ENCODE measurements at places on chromosomes 1 and 21.
A peak's percentile ranks its signal among the peaks of the same experiment; 100 is the strongest.

DNA sequence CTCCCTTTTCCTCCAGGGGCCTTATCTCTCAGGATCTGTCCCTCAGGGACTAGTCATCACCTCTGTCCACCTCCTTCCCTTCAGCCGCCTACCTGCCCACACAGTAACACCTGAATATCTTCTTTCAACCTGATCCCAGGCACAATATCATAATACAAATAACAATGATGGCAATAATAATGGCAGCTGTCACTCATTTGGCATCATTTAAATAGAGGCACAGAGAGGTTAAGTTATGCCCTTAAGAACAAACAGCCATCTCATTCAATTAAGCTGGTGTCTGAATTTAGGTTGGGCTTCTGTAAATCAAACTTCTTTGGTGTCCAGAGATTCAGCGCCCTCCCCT is 47.5 kb downstream of the AHDC1 start:
- no peak for DNase-seq

GRCh38 chr1:159829822-159830465 is 3.3 kb downstream of the SLAMF8 start:
- no peak for DNase-seq

GRCh38 chr1:75908717-75909152 is 23.5 kb downstream of the ASB17 start:
- DNase-seq, result no peak

DNA sequence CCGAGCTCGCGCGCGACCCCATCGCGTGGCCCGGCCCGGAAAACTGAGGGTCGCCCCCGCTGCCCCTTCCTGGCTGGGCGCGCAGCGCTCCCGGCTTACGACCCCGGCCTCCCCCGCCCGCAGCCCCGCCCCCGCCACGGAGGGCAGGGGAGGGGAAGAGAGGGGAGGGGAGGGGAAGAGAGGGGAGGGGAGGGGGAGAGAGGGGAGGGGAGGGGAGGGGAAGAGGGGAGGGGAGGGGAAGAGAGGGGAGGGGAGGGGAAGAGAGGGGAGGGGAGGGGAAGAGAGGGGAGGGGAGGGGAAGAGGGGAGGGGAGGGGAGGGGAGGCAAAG is 6.7 kb upstream of the ANKRD65 start:
- DNase-seq, result no peak

- DNase-seq, result no peak
Observed at GRCh38 chr21:42722808-42723473, 69.5 kb downstream of the PDE9A start.

GRCh38 chr1:164613176-164613575 is 54.2 kb downstream of the PBX1 start:
- no peak for DNase-seq

GRCh38 chr1:107142140-107142542 is 1.3 kb downstream of the NTNG1 start:
- DNase-seq, result no peak

DNA sequence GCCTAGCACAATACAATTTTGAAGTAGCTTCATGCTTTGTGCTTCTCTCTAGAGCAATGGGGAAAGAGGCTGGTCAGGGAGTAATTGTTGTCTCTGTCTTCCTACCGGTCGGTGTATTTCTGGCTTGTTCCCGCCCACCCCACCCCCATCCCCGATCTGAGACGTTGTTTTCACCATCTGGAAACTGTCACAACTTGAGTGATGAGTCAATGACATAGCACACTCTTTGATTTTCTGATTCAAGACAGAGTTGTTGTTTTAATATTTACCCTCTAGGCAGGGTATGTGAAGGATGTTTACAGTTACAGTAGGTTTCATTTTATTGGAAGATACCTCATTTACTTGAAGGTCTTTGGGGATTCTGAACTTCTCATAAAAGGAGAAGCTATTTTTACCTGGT is 7.0 kb downstream of the IL12RB2 start:
- no peak for DNase-seq

DNA sequence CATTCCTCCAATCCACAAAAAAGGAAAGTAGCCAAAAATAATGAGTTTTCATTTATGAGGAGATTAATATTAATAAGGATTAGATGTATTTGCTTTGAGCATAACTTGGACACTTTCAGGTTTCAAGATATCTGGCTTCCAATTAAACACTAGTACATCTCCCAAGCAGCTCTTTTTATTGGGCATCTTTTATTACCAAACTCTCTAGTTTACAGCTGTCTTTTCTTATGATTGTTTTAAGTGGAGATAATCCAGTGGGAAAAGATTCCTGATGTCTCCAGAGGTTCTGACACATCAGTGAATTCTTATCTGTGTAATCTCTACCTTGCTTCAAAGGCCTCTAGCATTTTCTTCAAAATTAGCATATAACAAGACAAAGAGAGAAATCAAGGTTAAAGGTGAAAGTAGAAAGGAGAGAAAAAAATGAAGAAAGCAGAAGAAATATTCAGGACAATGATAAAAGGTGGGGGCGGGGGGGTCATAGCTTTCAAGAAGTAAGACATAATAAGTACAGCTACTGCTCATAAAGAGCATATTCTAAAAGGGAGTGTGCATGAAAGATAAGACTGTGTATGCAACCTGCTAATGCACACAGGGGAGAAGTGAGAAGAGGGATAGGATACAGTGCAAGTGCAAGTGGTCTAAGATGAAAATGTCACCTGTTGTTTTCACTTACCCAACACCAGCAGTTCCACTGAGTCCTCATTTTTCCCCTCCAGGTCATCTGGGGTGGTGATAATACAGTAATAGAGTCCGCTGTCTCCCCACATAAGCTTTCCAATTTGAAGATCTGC is 19.1 kb downstream of the ILDR2 start:
- no peak for DNase-seq

DNA sequence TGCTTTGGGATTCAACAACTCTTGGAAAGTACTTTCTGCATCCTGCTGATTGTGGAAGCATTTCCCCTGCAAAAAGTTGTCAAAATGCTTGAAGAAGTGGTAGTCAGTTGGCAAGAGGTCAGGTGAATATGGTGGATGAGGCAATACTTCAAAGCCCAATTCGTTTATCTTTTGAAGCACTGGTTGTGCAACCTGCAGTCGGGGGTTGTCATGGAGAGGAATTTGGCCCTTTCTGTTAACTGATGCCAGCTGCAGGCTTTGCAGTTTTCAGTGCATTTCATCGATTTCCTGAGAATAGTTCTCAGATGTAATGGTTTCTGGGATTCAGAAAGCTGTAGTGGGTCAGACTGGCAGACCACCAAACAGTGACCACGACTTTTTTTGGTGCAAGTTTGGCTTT is 47.6 kb upstream of the GJA5 start:
- DNase-seq, result no peak

DNA sequence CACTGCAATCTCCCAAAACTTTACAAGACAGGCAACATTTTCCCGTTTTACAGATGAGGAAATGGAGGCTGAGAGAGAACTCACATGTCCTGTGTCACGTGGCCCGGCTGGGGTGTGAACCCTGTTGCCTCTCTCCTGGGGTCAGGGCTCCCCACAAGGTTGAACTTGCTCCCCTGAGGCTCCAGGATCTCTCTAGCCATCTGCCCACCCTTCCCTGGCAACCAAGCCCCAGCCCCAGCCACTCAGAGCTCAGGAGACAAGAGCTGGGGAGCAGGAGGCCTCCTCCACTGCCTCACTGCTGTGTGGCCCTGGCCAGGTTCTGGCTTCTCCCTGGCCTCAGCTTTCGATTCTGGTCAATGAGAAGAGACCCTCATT is 11.8 kb downstream of the LAPTM5 start:
- DNase-seq, result no peak

- DNase-seq, result no peak
Observed at GRCh38 chr21:43318368-43318767, 108.6 kb downstream of the SIK1 start.

DNA sequence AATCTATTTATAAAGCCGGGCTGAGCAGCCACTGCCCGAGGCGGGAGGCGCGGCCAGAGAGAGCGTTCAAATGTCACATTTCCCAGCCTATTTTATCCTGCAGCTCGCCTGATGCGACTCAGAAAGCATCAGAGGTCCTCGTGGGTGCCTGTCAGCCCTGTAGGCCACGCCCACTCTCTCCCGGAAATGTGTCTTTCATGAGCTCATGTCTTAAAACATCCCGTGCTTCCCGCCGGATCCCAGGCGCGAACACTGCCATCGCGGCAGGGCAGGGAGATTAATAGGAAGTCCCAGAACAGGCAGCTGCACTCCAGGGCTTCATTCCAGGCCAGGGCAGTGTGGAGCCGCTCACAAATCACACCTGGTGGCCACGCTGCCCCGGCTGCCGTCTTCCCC is 117.5 kb downstream of the PRDM16 start:
- no peak for DNase-seq

DNA sequence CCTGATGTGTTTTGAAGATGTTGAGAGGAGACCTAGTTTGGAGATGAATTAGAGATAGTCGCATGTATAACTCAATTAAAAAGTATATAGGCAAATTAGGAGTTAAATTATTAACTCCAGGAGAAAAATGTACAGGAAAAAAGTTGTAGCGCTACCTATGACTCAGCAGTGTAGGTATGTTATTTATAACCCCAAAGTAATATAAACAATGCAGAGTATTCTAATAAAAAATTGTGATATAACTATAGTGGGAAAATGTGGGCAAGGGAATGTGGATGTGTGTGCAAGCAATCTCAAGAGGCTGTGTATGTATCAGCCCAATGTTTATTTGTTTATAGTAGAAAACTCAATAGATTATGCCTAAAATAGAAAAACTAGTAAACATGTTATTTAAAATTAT is 144.5 kb downstream of the BRINP2 start:
- DNase-seq, result no peak

- no peak for DNase-seq
Observed at GRCh38 chr21:39136711-39137110, 46.5 kb downstream of the PSMG1 start.

- DNase-seq, result no peak
Observed at GRCh38 chr1:28163496-28164161, 12.9 kb downstream of the PTAFR start.

- DNase-seq, result no peak
Observed at GRCh38 chr1:14761291-14762153, 163.0 kb downstream of the KAZN start.

GRCh38 chr1:214328770-214329469 is 48.0 kb downstream of the SMYD2 start:
- peak; percentile 59 for DNase-seq

DNA sequence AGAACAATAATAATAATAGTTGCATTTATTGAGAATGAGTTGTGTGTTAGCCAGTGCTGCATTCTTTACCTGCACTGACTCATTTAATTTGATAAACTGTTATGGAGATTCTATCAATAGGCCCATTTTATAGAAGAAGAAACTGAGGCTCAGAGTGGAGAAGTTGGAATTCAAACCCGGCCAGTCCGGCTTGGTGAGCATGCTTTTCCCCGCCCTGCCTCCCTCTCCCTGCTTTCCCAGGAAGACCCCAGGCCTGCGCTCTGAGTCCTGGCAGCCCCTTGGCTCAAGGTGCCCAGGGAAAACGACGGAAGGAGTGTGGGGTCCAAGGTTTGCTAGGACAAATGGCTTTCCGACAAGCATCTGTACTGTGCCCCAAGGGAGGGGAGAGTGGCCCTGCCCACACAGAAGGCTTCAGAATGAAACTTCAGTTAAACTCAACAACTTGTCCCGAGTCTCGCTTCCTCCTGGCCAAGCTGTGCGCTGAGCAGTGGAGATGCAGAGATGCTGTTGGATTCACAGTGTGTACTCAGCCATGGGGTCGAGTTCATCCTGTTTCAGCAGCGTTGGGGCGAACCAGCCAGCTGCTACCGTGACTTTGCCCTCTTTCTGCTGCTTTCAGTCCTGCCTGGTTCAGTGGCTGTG is 23.3 kb upstream of the PADI6 start:
- no peak for DNase-seq
